ENCODE measurements at places on chromosomes 16 and 17. TPM values are rescaled to one million over a fixed set of nuclear protein-coding genes. Genes with fewer than 3 reads are reported as not detected.

DNA sequence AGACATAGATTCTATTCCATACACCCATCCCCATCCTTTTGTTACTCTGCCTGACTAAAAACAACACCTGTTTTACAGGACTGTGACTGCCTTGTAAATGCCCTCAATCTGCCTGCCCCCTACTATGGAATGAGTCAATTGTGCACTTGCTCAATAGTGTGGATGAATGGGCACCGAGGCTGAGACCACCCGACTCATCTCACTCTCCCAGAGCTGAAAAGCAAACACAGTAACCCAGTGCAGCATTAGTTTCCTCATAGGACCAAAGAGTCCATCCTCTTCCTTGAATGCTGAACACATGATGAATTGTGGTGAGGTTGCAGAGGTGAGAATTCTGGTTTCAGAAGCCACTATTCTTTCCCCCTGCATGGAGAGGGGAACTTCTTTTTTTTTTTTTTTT is 233.7 kb downstream of the ZFHX3 start:
- no peak for DNase-seq
- no peak overlapping the region for H3K27ac ChIP-seq
- no peaks in the 10 kb centered on the region for H3K36me3 ChIP-seq
- no peaks in the 10 kb centered on the region for H3K27me3 ChIP-seq
- H3K4me1 ChIP-seq, result peaks cover 6% of the 10 kb centered on the region

The ARHGDIG gene
- polyA plus RNA-seq, result 2.9 TPM

- no peak for DNase-seq
- H3K36me3 ChIP-seq, result no peaks in the 10 kb centered on the region
- H3K4me3 ChIP-seq, result no peak overlapping the region
- H3K27ac ChIP-seq, result no peak overlapping the region
- no peaks in the 10 kb centered on the region for H3K4me1 ChIP-seq
Measured at GRCh38 chr16:54648575-54648974, 282.1 kb upstream of the IRX5 start.

- H3K27ac ChIP-seq, result no peak overlapping the region
- no peaks in the 10 kb centered on the region for H3K36me3 ChIP-seq
- no peaks in the 10 kb centered on the region for H3K27me3 ChIP-seq
- no peak for DNase-seq
- no peak overlapping the region for H3K4me3 ChIP-seq
Measured at GRCh38 chr16:8847145-8847544, 21.7 kb downstream of the CARHSP1 start.

The PSME3IP1 gene
- 224 TPM for polyA plus RNA-seq
